ENCODE measurements at places on chromosomes 2 and 18. TPM values are rescaled to one million over a fixed set of nuclear protein-coding genes. Genes with fewer than 3 reads are reported as not detected.

GRCh38 chr18:25843791-25844190 lies 246.6 kb downstream of the SS18 start:
- no peak for DNase-seq
- H3K4me1 ChIP-seq = no peaks in the 10 kb centered on the region
- H3K27ac ChIP-seq = no peak overlapping the region
- H3K27me3 ChIP-seq = no peaks in the 10 kb centered on the region
- H3K4me3 ChIP-seq = no peak overlapping the region
- H3K36me3 ChIP-seq = no peaks in the 10 kb centered on the region

- DNase-seq = no peak
- H3K4me1 ChIP-seq = no peaks in the 10 kb centered on the region
- H3K4me3 ChIP-seq = no peak overlapping the region
- no peaks in the 10 kb centered on the region for H3K36me3 ChIP-seq
- no peaks in the 10 kb centered on the region for H3K27me3 ChIP-seq
Measured at GRCh38 chr18:67010919-67011318, 407.0 kb upstream of the CDH19 start.

- H3K27me3 ChIP-seq = peaks cover 3% of the 10 kb centered on the region
- no peaks in the 10 kb centered on the region for H3K4me1 ChIP-seq
- no peak overlapping the region for H3K27ac ChIP-seq
- no peaks in the 10 kb centered on the region for H3K36me3 ChIP-seq
- DNase-seq = no peak
Measured at GRCh38 chr2:218792433-218792832, 10.5 kb downstream of the CYP27A1 start.

GRCh38 chr2:30162806-30163205 lies 16.0 kb downstream of the YPEL5 start:
- H3K4me1 ChIP-seq = no peaks in the 10 kb centered on the region
- H3K27me3 ChIP-seq = no peaks in the 10 kb centered on the region
- no peak for DNase-seq
- no peak overlapping the region for H3K4me3 ChIP-seq
- no peak overlapping the region for H3K27ac ChIP-seq

- H3K36me3 ChIP-seq = peaks cover 5% of the 10 kb centered on the region
- no peaks in the 10 kb centered on the region for H3K27me3 ChIP-seq
- peak overlapping the region; percentile 91 for H3K4me3 ChIP-seq
- DNase-seq = peak; percentile 67
- H3K27ac ChIP-seq = no peak overlapping the region
Measured at GRCh38 chr18:80109676-80110078, 615 bp downstream of the ADNP2 start.

DNA sequence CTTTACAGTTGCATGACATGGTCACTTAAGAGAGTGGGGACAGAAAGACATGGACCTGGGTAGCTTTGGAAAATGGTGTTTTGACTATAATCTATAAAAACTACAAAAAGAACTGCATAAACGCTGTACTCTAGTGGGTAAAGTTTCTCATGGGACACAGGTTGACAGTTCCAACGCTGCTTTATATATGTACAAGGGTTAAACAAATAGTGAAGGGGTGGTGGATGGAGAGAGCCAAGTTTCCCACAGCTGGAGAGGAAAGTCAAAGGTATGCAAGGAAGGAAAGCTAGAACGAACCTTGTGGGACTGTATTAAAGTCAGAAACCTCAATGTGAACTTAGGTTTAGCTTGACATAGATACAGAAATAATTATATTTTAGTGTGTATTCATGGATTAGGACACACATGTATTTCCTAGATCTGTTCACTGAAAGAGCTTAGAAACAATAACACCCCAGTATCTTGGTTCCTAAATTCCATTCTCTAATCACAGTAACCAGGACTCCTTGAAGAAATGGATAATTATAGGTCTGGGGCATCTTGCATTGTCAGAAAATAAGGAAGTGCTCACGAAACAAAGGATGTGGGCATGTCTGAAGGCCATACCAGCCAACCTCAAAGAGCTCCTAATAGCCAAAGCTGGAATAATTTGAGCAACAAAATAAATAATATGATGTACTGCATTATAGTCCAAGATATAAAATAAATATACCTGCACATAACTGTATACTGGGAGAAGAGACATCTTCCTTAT lies 28.8 kb downstream of the TANC1 start:
- no peaks in the 10 kb centered on the region for H3K36me3 ChIP-seq
- no peaks in the 10 kb centered on the region for H3K4me1 ChIP-seq
- DNase-seq = no peak
- H3K27me3 ChIP-seq = no peaks in the 10 kb centered on the region
- H3K4me3 ChIP-seq = no peak overlapping the region

Gene EDAR
- total RNA-seq = not detected

- H3K27ac ChIP-seq = no peak overlapping the region
- DNase-seq = no peak
- peaks cover 20% of the 10 kb centered on the region for H3K36me3 ChIP-seq
- H3K4me1 ChIP-seq = no peaks in the 10 kb centered on the region
Measured at GRCh38 chr2:164514491-164514890, 106.8 kb downstream of the GRB14 start.

GRCh38 chr2:237184919-237185552 lies 99.3 kb downstream of the COPS8 start:
- no peak for DNase-seq
- H3K4me3 ChIP-seq = no peak overlapping the region
- H3K27me3 ChIP-seq = no peaks in the 10 kb centered on the region
- no peaks in the 10 kb centered on the region for H3K36me3 ChIP-seq

Gene MARCO
- not detected for total RNA-seq

DNA sequence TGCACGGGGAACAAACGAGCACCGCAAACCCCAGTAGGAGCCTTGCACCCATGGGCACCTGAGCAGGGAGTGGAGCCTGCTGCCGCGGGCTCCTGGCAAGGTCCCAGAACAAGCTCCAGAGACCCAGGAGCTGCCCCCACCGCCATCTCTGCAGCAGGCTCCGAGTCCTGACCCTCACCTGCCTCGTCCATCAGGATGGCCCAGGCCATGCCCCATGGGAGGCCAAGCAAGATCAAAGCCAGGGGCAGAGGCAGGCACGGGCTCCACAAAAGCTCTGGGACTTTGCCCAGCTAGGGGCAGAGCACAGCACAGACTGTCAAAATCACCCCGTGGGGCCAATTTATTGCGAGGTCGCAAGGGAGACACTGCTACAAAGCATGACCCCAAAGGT lies 43.6 kb downstream of the GPC1 start:
- H3K4me3 ChIP-seq = no peak overlapping the region
- H3K27me3 ChIP-seq = no peaks in the 10 kb centered on the region
- peak; percentile 16 for DNase-seq
- no peaks in the 10 kb centered on the region for H3K36me3 ChIP-seq
- H3K4me1 ChIP-seq = no peaks in the 10 kb centered on the region
- no peak overlapping the region for H3K27ac ChIP-seq

- H3K36me3 ChIP-seq = peaks cover 14% of the 10 kb centered on the region
- peaks cover 9% of the 10 kb centered on the region for H3K4me1 ChIP-seq
- H3K4me3 ChIP-seq = no peak overlapping the region
- H3K27me3 ChIP-seq = no peaks in the 10 kb centered on the region
- peak; percentile 67 for DNase-seq
- H3K27ac ChIP-seq = no peak overlapping the region
Measured at GRCh38 chr18:74116633-74117554, 30.7 kb downstream of the FBXO15 start.

Gene ROCK1
- total RNA-seq = 37.6 TPM

DNA sequence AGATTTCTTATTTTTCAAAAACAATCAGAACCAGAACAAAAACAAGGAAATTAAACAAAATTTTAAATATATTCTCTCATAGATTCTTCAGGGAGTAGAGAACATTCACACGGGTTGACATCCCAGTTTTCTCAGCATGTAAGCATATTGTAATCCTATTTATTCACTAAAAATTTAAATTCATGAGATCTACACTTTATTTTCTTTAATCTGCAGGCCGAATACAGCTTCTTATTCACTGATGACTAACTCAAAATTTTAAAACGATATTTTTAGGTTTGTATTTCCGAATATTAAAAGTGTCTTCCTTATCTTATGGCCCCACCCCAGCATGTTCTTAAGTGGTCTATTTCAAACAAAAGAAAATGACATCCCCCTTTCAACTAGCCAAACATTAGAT lies 262.4 kb downstream of the MEIS1 start:
- no peaks in the 10 kb centered on the region for H3K27me3 ChIP-seq
- DNase-seq = no peak
- H3K27ac ChIP-seq = no peak overlapping the region
- H3K4me3 ChIP-seq = no peak overlapping the region
- peaks cover 4% of the 10 kb centered on the region for H3K4me1 ChIP-seq

- H3K36me3 ChIP-seq = peaks cover 2% of the 10 kb centered on the region
- no peak for DNase-seq
- peaks cover 4% of the 10 kb centered on the region for H3K4me1 ChIP-seq
Measured at GRCh38 chr2:221671515-221671914, 99.4 kb upstream of the EPHA4 start.

Measured in H9 (cell line).